ENCODE measurements at places on chromosomes 6 and 20.

DNA sequence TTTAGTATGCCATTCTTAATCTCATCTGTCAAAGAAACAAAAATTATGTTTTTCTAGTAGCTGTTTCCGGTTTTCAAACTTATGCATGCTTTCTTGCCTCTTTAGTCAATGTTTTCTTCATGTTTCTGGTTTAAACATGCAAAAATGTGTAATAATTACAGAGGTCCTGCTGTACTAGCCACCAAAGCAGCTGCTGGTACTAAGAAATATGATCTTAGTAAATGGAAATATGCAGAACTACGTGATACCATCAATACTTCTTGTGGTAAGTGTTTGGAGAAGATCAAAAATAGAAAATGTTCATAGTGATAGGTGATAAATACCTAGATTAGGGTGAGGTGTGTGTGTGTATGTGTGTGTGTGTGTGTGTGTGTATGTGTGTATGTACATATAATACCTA, 158.4 kb downstream of the MYO6 start:
- peaks cover 15% of the 10 kb centered on the region for H3K36me3 ChIP-seq
- H3K4me1 ChIP-seq: no peaks in the 10 kb centered on the region
- DNase-seq: no peak
- no peak overlapping the region for H3K27ac ChIP-seq
- H3K4me3 ChIP-seq: no peak overlapping the region

GRCh38 chr6:105077596-105078385, 102.0 kb downstream of the POPDC3 start:
- no peak overlapping the region for H3K27ac ChIP-seq
- H3K36me3 ChIP-seq: no peaks in the 10 kb centered on the region
- peaks cover 4% of the 10 kb centered on the region for H3K27me3 ChIP-seq
- no peaks in the 10 kb centered on the region for H3K4me1 ChIP-seq

DNA sequence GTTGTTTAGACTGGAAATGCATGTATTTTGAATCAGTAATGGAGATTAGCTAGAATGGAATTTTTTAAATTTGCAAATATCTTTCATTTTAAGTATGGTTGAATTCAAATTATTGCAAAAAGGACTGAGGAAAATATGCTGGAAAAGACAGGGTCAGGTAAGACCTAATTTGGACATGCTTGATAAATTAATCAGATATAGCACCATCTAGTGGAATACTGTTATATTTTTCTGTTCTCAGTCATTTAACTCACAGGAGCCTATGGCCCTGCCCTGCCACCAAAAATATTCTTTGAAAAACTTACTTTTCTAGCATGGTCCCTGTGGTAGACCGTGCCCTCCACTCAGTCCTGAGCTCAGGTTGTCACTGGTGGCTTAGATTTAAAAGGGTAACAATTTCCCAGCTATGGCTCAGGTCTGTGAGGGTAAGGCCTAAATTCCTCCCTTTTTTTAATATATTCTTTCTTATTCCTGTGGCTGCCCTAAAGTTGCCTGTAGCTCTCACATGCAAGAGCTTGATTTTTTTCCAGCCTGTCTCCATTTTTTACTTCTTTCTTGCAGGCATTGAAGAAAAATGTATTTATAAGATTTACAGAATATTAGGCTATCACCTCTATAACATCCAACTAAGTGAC, 25.3 kb upstream of the KIAA1586 start:
- H3K27ac ChIP-seq: no peak overlapping the region
- H3K27me3 ChIP-seq: no peaks in the 10 kb centered on the region
- H3K4me1 ChIP-seq: no peaks in the 10 kb centered on the region
- no peak overlapping the region for H3K4me3 ChIP-seq
- no peaks in the 10 kb centered on the region for H3K36me3 ChIP-seq
- no peak for DNase-seq

DNA sequence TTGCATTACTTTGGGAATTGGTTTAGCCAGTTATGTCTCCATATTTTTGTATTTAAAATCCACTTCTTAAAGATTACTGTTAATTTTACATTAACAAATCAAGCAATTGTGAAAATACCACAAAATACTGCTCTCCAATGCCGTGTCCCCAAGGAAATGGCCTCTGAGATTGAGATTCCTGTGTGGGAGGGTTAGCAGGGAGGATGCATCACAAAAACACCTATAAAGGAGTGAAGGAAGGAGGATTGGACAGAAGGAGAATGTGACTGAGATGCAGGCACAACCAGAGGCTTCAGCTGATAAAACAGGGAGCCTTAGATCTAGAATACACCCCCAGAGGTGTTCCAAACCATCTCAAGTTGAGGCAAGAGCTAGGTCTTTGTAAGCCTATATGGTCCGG, 34.2 kb upstream of the NKAIN2 start:
- H3K36me3 ChIP-seq: no peaks in the 10 kb centered on the region
- DNase-seq: no peak
- H3K27ac ChIP-seq: no peak overlapping the region
- H3K4me3 ChIP-seq: no peak overlapping the region
- no peaks in the 10 kb centered on the region for H3K27me3 ChIP-seq

DNA sequence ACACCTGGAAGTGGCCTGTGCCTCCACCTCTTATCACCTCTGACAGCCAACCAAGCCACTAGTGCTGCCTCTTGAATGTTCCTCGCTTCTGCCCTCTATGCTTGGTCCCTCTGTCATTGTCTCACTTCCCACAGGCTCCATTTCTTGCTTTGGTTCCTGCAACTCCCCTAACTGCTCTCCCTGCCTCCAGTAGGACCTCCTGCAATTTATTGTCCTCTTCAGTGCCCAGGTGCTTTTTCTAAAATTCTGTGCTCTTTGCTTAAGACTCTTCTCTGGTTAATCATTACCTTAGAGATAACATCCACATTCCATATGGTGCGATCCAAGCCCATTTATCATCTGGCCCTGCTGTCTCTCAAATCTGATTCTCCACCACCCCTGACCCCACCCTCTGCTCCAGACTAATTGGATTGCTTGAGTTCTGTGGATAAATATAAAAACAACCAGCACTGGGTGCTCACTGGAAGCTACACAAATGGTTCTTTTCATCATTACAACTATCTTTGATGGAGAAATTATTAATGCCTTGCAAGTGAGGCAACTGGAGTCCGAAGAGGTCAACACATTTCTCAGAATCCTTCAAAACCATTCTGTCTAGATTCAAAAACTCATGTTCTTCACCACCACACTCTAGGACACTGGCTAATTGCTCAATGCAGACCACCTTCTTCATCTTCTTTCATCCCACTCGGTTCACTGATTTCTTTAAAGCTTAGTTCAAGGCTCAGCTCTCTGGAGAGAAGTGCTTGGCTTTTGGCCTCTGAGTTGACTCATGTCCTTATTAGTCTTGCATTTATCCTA, 47.2 kb downstream of the FOXA2 start:
- no peak overlapping the region for H3K4me3 ChIP-seq
- no peaks in the 10 kb centered on the region for H3K4me1 ChIP-seq
- H3K27ac ChIP-seq: no peak overlapping the region
- no peaks in the 10 kb centered on the region for H3K36me3 ChIP-seq

- no peaks in the 10 kb centered on the region for H3K36me3 ChIP-seq
- no peak overlapping the region for H3K4me3 ChIP-seq
- no peak for DNase-seq
- H3K4me1 ChIP-seq: peaks cover 6% of the 10 kb centered on the region
- no peak overlapping the region for H3K27ac ChIP-seq
Observed at GRCh38 chr6:53320964-53321363, 27.8 kb downstream of the ELOVL5 start.
